Fibroblast of skin of right biceps (primary cell): ENCODE measurements at places on chromosomes 4 and X.
A peak's percentile ranks its signal among the peaks of the same experiment; 100 is the strongest.

GRCh38 chr4:13162886-13163285, 321.3 kb downstream of the RAB28 start:
- peak; percentile 37 for DNase-seq

DNA sequence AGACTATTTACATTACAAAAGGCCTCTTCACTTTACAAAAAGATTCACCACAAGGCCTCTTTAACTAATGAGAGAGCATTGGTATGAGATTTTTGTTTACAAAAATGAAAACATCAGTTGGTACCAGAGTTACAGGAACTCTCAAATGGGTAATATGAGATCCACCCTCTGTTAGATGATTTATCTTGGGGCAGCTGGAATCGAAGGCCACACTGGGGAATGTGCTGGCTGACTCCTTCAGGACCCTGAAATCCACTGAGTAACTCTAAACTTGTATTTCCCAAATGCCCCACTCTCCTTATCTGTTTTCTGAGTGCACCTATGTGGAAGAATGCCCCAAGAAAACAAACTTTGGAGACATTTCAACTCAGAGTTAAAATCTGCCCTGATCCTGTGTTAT, 232.9 kb upstream of the F9 start:
- no peak for DNase-seq

DNA sequence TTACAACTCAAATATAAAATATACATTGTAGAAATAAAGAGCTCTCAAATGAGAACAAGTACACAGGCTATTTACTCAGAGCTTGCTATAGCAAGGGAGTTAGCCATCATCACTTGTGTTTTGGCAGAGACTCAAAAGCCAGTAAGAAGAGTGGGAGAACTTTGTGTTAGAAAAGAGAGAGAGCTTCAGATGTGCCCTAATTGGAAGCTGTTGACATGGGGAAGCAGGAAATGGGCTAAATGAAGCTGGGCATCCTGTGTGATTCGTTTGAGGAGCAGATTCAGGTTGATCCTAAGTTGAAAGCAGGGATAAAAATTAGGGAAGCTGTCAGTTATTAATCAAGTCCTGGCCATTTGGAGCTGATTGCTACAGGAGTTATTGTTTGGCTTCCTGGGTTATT, 207.4 kb upstream of the MAOA start:
- DNase-seq: no peak

DNA sequence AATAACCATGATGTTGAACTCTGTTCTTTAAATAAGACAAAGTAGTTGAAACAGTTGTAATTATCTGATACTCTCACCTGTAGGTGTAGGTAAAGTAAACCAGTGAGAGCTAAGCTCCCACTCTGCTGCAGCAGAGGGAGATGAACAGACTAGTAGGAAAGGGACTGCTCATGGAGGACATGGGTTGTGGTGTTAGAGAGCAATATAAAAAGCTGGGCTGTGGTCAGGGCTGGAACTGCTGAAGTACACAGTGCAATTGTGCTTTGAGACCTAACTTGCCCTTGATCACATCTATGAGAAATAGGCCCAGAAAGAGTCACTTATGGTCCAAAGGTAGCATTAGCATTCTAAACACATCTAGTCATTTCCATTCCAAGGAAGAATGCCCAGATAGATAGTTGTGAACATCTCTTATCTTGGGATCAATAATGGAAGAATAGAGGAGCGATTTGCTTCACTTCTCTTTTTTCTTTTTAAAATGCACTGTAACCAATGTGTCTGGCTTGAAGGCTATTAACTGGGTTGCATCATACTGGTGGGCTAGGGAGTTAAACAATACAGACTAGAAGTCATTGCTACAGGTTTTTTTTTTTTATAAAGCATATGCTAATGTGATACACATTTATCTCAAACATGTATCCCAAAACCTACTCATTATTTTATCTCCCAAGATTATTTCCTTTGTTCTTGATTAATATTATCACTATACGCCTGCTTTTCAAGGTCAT, 251.3 kb upstream of the CENPE start:
- no peak for DNase-seq

- no peak for DNase-seq
Observed at GRCh38 chr4:52423967-52424366, 235.1 kb downstream of the USP46 start.

DNA sequence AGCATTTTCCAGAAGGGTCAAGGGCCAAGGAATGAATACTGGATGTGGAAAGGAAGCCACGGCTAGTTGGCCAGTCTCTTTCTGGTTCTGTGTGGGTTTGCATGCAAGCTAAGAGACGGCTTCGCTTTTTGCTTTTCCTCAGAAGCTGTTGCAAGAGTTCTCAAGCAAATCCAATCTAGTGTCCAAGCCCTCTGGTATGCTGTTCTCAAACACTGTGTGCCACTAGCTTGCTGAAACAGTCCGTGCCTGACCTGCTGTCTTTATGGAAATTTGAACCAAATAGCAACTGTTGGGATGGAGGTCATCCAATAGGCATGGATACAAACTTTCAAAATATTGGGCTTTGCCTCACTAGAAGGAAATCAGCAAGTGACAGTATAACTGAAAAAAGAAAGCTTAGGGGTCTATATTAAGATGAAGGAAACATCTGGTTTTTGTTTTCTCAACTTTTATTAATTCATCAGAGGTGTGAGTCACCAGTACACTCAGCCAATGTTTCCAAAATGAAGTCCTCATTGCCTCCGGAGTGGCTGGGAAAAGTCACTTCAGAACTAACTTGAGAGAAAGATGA, 70.5 kb downstream of the SLC9A6 start:
- peak; percentile 73 for DNase-seq

DNA sequence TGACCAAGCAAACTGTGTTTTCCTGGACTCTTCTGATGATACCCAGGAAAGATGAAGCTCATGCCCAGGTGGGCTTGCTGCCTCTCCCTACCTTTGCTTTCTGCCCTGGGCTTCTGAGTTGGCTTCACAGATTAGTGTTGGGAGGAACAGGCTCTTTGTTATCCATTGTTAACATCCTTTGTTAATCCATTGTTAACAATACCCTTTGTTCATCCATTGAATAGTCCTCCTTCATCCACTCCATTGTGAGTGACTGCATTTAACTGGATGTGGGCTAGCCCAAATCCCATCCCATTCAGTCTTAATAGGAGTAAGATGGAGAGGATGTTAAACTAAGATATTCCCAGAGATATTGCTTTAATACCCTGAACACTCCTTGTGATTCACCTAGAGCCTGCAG, 199.0 kb upstream of the LNX1 start:
- no peak for DNase-seq

DNA sequence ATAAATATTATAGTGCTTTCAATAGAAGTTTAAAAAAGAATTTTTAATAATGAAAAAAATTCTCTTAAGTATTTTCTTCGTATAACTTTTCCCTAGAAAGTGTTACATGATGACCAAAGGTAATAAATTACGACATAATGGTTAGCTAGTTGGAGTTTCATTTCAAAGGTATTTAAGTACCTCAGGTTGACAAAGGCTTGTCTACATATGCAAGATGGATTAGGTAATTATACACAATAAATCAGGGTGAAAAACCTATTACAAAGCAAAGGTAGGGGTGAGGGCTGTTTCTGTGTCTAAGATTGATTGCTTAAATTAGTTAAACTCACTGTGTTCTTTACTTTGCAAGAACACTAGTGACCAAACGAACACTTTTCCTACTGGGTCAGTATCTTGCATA, 508.5 kb upstream of the FAT1 start:
- DNase-seq: no peak

DNA sequence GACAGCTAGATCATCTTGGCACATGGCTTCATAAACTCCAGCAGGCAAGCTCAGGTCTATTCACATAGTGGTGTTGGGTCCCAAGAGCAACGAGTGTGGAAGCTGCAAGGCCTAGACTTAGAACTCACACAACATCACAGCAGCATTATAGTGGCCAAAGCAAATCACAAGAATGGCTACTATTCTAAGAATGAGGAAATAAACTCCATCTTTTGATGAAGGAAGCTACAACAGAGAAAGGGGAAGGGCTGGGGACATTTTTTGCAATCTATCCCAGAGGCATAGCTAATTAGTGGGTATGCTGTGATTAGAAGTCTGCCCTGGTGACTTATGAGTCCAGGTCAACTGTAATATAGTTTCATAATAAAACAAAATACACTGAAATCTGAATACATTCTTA, 42.9 kb upstream of the TAB3 start:
- DNase-seq: no peak

GRCh38 chrX:2351999-2352995, 148.5 kb downstream of the DHRSX start:
- DNase-seq: peak; percentile 98

- DNase-seq: no peak
Observed at GRCh38 chrX:47179221-47179927, 14.3 kb upstream of the UBA1 start.

DNA sequence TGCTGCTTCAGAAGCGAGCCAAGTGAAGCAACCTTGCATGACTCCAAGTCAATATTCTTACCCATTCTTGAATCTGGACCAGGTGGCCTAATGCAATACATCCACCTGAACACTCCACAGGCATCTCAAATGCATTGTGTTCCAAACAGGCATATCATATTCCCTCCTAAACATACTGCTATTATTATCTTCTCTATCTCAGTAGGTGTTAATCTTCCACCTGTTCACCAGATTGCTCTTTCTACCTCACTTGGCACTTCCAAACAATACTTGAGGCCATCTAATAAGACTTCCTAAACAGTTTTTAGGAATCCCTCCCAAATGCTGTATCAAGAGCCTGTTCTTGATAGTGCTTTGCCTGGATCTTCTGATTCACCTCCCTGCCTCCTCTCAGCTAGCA, 90.7 kb downstream of the GPRIN3 start:
- DNase-seq: no peak

DNA sequence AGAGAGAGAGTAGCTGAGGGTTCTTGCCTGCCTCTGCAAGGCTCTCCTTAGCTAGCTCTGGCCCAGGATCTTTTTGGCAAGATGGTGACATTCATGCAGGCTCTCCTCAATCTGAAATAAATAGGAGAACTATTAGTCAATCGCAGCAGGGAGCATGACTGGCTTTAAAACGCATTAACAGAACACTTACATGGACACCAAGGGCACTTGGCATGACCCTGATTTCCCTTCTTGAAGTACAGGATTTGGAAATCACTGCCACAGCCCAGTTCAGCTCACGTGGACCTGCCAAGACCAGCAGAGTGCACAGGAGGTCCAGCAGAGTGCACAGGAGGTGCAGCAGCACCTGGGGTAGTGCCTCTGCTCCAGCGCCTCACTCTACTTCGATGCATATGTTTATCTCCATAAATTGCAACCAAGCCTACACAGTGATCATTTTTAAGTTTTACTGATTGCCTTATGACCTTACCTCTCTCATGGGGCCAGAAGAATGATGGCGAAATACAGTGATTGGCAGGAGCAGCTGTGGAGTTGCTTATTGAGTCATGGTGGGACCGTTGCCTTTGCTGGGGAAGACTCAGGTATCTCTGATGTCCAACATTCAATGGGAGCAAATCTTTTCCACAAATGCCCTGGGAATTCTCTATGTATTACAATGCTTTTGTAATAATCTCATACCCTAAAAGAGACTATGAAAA, 122.4 kb downstream of the SYNPO2 start:
- no peak for DNase-seq

DNA sequence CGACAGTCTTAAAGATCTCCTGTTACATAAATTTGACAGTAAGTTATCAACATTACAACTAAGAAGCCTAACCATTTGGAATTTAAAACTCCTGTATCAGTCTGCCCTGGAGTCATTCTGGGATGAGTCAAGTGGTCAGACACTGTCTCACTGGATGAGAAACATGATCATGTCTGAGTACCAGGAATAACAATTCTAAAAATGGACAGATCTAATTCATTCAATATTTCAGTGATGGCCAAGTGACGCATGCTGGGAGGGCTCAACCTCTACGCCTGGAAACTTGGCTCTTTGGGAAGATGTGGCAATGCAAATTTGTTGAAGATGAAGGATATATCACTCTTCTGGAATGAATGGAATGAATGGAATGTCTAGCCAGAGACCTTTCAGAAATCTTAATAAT, 1427.2 kb downstream of the STIM2 start:
- peak; percentile 100 for DNase-seq

- DNase-seq: no peak
Observed at GRCh38 chrX:47068214-47068613, 10.0 kb upstream of the RGN start.

DNA sequence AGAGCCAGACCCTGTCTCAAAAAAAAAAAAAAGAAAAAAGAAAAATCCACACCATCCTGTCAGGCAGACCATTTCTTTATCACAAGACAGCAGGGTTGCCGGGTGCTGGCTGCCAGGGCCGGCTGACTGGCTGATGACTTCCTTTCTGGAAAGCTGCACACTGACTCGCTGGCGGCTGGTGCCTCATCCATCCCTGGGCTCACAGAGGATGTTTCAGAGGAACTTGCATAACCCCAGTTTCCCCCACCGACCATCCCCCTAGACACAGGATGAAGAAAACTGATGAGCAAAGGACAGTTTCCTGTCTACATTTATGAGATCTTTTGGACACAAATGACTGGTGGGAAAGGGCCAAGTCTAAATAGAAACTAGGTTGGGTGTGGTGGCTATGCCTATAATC, 14.1 kb downstream of the HPSE start:
- DNase-seq: peak; percentile 86

DNA sequence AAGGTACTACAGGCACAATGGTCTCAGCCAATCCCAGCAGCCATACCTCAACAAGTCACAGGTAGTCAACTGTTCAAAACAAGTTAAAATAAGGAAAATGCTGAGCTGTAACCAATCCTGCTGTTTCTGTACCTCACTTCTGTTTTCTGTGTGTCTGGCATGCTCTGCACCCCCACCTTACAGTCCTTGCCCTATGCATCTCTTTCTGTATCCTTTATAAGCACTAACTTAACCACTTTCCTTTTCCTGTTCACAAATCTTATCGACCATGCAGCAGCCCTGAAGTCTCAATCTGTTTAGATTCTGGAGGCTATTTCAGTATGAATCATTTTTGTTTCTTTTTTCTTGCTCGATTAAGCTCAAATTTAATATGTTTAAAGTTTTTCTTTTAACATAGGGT, 12.5 kb upstream of the FAM13A start:
- no peak for DNase-seq

- no peak for DNase-seq
Observed at GRCh38 chr4:168853770-168854169, 156.3 kb downstream of the CBR4 start.

- no peak for DNase-seq
Observed at GRCh38 chrX:119685225-119686066, 7.5 kb downstream of the SEPTIN6 start.

- no peak for DNase-seq
Observed at GRCh38 chrX:40380655-40381488, 199.9 kb upstream of the ATP6AP2 start.

- DNase-seq: peak; percentile 46
Observed at GRCh38 chrX:70172221-70172620, 5.1 kb upstream of the DGAT2L6 start.
